ENCODE measurements at places on chromosomes 1 and 21. TPM values are rescaled to one million over a fixed set of nuclear protein-coding genes. Genes with fewer than 3 reads are reported as not detected.

Gene CENPL
- 36.2 TPM for total RNA-seq

- no peak for DNase-seq
Measured at GRCh38 chr1:3005771-3006170, 15.5 kb upstream of the ACTRT2 start.

Gene MYOG
- total RNA-seq: not detected

Gene RIPK4
- 0.46 TPM for total RNA-seq

DNA sequence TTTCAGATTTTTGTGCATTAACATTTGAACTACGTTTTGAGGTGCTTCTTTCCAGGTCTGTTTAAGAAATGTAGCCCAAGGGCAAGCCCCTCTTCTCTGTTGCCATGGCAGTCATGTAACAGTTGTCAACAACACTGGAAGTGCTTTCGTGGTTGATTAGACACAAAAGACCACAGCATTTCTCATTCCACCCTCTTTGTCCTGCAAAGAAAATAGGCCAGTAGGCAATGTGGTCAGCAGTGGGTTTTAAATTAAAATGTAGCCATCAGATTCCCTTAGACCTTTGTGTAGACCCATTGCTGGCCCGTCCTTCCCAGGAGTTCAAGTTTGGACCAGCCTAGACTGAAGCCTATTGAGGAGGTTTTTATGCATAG lies 35.4 kb downstream of the VANGL1 start:
- no peak for DNase-seq

- DNase-seq: no peak
Measured at GRCh38 chr1:17212009-17212408, 7.1 kb downstream of the PADI1 start.

- no peak for DNase-seq
Measured at GRCh38 chr1:21449906-21450305, 10.0 kb downstream of the NBPF3 start.

- no peak for DNase-seq
Measured at GRCh38 chr1:216450227-216450626, 27.0 kb upstream of the USH2A start.

Gene MX2
- 30.1 TPM for total RNA-seq

DNA sequence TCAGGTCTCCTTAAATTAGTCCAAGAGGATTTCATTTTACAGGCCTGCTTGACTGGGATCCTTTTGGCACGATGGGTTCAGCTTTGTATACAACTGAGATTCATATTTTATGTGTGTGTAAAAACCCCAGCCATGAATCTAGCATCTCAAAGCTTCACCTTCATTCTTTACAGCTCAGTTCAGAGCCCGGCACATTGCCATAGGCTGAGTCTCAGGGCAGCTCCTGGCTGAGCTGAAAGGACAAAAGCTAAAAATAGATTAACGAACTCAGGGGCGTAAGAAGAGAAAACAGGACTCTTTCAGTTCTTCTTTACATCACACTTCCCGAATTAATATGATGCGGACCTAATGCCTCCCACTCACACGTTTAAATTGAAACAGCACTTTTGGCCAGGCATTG lies 262.8 kb upstream of the PBX1 start:
- DNase-seq: no peak

Gene SRP9
- total RNA-seq: 239 TPM

Gene AADACL4
- not detected for total RNA-seq

Gene FBXO28
- total RNA-seq: 23.7 TPM

GRCh38 chr1:201792534-201793305 lies 36.2 kb upstream of the IPO9 start:
- DNase-seq: peak; percentile 52

GRCh38 chr1:46315669-46316403 lies 12.3 kb downstream of the UQCRH start:
- DNase-seq: no peak

DNA sequence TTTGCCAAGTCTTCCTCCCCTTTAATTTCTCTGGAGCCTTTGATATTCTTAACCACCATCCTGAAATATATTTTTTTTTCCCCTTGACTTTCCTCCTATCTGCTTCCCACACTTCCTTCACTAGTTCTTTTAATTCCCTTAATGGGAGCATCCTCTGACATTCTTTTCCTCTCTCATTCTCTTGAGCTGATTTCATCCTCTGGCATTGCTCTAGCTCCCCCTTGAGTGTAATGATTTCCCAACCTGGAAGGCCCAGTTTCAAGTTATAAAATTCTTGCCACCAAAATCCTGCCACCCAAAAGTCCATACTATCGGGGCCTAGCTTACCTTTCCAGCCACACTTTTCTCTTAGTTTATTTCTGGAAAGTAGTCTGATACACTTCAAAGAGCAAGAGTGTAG lies 39.5 kb upstream of the UBE2U start:
- no peak for DNase-seq

DNA sequence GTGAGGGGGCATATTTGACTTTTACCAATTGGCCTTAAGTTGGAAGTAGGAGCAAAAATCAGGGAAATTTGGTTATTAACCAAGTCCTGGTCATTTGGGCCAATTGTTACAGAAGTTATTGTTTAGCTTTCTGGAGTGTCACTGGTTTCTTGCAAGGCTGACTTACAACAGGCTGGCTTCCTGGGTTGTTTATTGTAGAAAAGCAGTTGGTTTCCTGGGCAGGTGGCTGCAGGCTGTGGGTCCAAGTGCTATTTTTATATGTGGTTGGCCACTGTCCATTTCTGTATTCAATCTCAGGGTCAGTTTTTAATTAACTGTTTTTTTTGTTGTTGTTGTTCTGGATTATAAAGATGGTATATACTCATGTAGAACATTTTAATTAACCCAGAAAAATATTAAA lies 174.1 kb downstream of the KCNJ6 start:
- no peak for DNase-seq

- no peak for DNase-seq
Measured at GRCh38 chr21:44912158-44912473, 8.6 kb downstream of the ITGB2 start.

- DNase-seq: no peak
Measured at GRCh38 chr21:37368541-37369279, 2.1 kb downstream of the DYRK1A start.

- no peak for DNase-seq
Measured at GRCh38 chr1:208065862-208066261, 154.9 kb upstream of the CD34 start.

Gene SLC9C2
- not detected for total RNA-seq

DNA sequence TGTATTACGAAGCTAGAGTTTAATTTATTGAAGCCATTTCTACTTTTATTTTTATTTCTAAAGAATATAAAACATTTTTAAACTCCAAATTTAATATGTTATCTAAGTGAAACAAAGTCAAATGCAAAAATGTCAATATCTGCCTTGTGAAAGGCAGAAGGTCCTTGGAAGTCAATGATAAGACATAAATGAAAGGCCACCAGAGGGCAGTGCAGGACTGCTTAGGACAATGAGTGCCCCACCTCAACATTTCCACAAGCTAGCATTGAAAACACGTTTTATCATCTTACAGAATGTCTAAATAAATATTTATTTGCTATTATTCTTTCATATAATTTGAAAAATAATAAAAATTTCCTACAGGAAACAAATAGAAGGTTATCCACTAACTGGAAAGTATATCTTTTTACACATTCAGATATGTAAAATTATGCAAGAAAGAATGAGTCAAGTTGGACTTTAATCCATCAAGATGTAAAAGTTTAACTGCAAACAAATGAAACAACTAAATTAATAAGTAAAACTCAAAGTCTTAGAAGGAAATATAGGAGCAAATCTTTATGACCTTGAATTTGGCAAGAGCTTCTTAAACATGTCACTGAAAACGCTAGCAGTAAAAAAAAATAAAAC lies 140.1 kb upstream of the FMN2 start:
- DNase-seq: peak; percentile 60

- no peak for DNase-seq
Measured at GRCh38 chr1:35426097-35426586, 131.1 kb downstream of the KIAA0319L start.

DNA sequence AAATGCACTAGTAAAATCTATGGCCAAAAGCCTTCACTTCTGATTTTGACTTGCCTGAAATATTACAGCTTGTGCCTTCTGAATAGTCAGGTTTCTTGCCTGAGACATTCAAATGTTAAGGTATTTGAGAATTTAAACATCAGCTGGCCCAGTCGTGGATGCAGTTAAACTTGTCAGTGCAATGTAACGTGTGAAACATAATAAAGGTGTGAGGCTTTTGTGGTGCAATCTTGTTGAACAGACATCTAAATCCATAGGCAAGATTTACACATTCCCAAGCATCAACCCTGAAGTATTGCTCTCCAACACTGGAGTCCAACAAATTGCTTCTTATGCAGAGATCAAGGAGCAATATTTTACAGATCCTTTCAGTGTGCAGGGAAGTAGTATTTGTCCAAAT lies 4.4 kb downstream of the CCN1 start:
- no peak for DNase-seq

- DNase-seq: no peak
Measured at GRCh38 chr21:43303275-43304178, 123.4 kb downstream of the SIK1 start.

- DNase-seq: no peak
Measured at GRCh38 chr1:7253988-7254587, 468.8 kb downstream of the CAMTA1 start.

GRCh38 chr1:20153000-20153418 lies 13.9 kb downstream of the PLA2G2F start:
- no peak for DNase-seq

DNA sequence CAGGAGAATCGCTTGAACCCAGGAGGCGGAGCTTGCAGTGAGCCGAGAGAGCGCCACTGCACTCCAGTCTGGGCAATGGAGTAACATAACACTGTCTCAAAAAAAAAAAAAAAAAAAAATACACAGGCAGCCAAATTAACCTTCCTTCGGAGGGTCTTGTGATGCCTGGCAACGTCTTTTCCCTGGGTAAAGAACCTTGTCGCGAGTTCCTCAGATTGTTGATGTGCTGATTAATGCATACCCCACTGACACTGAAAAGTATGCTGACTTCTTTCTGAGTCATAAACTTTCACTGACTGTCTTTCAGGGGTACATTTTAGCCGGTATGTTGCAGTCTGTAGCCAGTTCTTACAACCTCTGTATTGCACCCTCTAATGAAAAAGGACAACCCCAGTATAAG lies 95.1 kb upstream of the SOD1 start:
- DNase-seq: no peak

Gene RBM8A
- 238 TPM for total RNA-seq

Gene OR2T2
- not detected for total RNA-seq

DNA sequence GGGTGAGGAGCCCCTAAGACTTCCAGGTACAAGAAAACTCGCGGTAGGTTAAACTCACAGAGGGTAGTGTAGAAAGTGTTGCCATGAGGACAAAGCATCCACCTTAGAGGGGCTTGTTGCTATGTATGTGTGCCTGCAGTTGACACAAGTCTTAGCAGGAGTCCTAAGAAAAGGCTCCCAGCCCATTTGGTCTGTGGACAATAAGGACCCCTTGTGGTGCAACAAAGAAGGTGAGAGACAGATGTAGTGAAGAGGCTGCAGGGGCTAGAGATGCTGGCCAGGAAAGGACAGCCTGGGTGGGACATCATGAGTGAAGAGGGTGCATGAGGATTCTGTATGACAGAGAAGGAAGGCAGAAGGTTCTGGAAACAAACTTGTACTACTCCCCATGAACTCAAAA lies 36.3 kb upstream of the IL10 start:
- DNase-seq: peak; percentile 60

DNA sequence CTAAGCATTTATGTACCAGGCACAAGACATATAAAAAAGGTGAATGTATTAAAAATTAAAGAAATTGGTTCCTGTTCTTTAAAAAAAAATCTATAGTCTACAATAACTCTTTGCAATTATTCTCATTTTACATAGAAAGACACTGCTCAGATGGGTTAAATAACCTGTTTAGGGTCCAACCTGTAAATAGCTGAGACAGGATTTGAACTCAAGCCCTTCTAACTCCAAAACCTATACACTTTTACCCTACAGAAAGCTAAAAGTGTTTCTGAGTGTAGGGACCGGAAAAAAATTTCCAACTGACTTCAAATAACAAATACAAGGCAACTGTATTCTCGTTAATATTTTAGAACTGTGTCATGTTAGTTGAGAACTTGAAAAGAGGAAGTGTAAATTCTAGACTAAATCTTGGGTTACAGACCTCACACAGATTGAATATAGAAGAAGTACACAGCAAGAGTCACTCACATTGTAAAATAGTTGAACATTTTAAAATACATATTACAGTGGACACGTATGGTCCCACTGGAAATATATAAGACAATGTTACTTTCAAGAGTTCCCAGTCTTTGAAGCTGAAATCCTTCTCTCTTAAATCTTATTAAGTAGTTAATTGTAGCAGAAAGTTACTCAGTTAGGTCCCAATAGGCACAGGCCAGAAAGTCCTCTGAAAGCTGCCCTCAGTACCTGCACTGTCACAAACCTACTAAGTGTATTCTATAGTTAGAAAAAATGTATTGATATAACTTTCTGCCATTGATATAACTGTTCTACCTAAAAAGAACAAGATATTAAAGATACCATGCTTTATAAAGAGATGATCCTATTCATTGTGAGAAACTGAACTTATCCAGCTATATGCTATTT lies 7.3 kb downstream of the EDEM3 start:
- no peak for DNase-seq

DNA sequence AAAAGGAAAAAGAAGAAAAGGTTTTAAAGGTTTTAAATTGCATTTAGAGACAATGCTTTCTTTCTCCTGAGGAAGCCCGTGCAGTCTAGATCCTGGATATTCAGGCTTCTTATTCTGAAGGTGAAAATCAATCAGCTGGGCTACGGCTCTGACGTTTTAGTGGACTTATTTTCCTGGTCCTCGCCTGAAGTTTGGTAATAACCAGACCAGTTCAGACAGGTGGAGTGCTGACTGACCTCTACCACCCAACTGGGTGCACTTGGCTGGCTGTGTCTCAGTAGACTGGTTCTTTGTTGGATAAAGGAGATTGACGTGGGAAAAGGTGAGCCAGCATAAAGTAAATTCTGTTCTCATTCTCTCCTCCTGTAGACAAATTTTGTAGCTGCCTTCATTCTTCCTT lies 7.2 kb upstream of the ATP1A1 start:
- no peak for DNase-seq

GRCh38 chr21:20388400-20388799 lies 609.8 kb upstream of the NCAM2 start:
- DNase-seq: no peak

Gene CHI3L2
- 9.0 TPM for total RNA-seq

DNA sequence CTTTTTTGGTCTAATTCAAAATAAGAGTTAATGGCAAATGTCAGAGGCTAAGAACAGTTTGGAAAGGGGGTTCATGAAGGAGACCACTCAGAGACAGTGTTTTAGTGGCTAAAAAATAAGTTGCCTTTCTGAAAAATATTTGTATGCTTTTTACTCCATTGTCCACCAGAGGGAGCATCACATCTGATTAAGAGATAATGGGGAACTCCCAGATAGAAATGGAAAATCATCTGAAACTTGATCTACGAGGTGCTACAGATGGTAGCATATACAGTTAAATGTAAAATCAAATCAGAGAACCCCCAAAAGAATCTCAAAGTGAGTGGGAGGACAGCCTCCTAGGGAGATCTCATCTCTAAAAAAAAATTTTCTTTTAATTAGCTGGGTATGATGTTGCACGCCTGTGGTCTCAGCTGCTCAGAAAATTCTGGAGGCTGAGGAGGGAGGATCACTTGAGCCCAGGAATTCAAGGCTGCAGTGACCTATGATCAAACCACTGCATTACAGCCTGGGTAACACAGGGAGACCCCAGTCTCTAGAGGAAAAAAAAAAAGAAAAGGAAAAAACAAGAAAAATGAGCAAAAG lies 9.7 kb downstream of the SMYD3 start:
- peak; percentile 29 for DNase-seq
